ENCODE measurements at places on chromosomes 12 and 14. TPM values are rescaled to one million over a fixed set of nuclear protein-coding genes. Genes with fewer than 3 reads are reported as not detected.

CCDC184 gene
- total RNA-seq: 0.40 TPM

ZBTB1 gene
- 31.8 TPM for total RNA-seq

FGF23 gene
- not detected for total RNA-seq

MANSC4 gene
- total RNA-seq: not detected

TMEM52B gene
- not detected for total RNA-seq

GPX2 gene
- total RNA-seq: not detected

ADAM20 gene
- total RNA-seq: 0.38 TPM

SYCP3 gene
- not detected for total RNA-seq

B3GNT4 gene
- 3.6 TPM for total RNA-seq

- H3K27me3 ChIP-seq: peaks cover 5% of the 10 kb centered on the region
- no peak overlapping the region for H3K4me3 ChIP-seq
- H3K27ac ChIP-seq: no peak overlapping the region
- no peaks in the 10 kb centered on the region for H3K36me3 ChIP-seq
- no peak for DNase-seq
These were observed 19.7 kb downstream of the SPTB start for GRCh38 chr14:64860039-64860438.

GRCh38 chr12:132196038-132196872 lies 52.0 kb downstream of the NOC4L start:
- peaks cover 1% of the 10 kb centered on the region for H3K4me1 ChIP-seq
- no peak for DNase-seq
- no peak overlapping the region for H3K27ac ChIP-seq
- H3K36me3 ChIP-seq: peaks cover 4% of the 10 kb centered on the region
- H3K27me3 ChIP-seq: no peaks in the 10 kb centered on the region

DNA sequence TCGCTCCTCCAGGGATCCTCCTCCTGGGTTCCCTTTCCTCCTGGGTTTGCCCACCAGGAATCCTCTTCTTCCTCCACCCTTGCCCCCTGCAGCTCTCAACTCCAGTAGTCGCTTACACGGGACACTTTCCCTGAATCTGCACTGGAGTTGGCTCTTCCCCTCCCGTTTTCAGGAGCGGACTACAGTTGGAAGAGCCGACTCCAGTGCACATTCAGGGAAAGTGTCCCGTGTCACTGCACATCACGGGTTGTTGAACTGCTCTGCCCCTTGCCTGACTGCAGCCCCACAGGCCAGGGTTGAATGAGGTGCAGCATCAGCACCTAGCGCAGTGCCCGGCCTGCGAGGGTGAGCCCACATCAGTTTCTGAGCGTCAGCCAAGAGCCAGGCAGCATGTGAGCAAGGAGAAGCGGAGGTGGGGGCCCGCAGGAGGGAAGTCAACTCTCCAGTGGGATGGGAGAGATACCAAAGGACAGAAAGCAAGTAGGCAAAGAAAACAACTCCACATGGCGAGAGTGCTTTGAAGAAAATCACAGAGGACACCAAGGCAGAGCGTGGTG lies 13.1 kb downstream of the RAPGEF3 start:
- DNase-seq: no peak
- peaks cover 16% of the 10 kb centered on the region for H3K4me1 ChIP-seq
- no peak overlapping the region for H3K27ac ChIP-seq
- no peaks in the 10 kb centered on the region for H3K27me3 ChIP-seq
- H3K36me3 ChIP-seq: no peaks in the 10 kb centered on the region

GRCh38 chr14:30129807-30130206 lies 202.2 kb upstream of the PRKD1 start:
- H3K27ac ChIP-seq: no peak overlapping the region
- no peaks in the 10 kb centered on the region for H3K4me1 ChIP-seq
- no peak overlapping the region for H3K4me3 ChIP-seq
- no peaks in the 10 kb centered on the region for H3K27me3 ChIP-seq

DNA sequence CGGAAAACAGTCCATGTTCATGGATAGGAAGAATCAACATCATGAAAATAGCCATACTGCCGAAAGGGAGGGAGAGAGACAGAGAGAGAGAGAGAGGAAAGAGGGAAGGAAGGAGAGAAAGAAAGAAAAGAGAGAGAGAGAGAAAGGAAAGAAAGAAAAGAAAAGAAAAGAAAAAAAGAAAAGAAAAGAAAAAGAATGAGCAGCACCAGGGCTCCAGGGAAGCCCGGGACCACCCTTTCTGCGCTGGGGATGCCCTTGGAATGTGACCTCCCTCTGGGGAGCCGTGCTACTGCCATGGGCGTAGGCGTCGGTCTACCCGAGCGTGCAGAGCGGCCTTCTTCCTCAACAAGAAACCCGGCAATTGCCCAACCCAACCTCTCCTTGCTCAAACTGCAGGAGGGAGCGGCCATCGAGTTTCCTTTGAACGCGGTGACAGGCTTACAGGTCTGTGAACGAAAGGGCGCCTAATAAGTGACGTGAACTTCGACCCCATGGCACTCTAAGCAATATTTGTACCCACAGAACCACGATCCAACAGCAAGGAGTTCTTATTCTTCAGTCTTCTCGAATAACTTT lies 16.9 kb downstream of the OR6S1 start:
- H3K27me3 ChIP-seq: peaks cover 45% of the 10 kb centered on the region
- DNase-seq: peak; percentile 64
- peak overlapping the region; percentile 75 for H3K4me3 ChIP-seq
- H3K4me1 ChIP-seq: peaks cover 55% of the 10 kb centered on the region

- H3K36me3 ChIP-seq: no peaks in the 10 kb centered on the region
- DNase-seq: no peak
- peaks cover 14% of the 10 kb centered on the region for H3K27me3 ChIP-seq
- H3K27ac ChIP-seq: no peak overlapping the region
- H3K4me1 ChIP-seq: no peaks in the 10 kb centered on the region
These were observed 15.7 kb upstream of the HMGA2 start for GRCh38 chr12:65808580-65808979.

GRCh38 chr12:102950107-102950949 lies 7.1 kb upstream of the ASCL1 start:
- H3K27ac ChIP-seq: no peak overlapping the region
- H3K36me3 ChIP-seq: no peaks in the 10 kb centered on the region
- H3K4me1 ChIP-seq: peaks cover 14% of the 10 kb centered on the region
- H3K4me3 ChIP-seq: no peak overlapping the region

DNA sequence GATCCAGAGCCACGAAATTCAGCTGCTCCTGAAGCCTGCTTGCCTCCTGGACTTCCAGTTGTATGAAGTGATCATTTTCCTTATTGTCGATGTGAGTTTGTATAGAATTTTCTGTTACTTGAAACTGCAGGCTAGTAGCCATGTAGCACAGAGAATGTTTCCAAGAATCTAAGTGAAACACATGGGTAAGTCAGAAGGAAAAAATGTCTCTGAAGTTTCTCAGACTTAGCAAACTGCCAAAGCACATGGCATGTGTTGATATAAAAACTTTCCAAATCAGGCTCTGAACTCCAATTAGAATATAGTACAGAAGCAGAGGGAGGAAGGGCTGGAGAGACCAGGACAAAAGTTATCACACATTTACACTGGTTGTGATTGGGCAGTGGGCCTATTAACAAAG lies 9.8 kb upstream of the PCNX1 start:
- peaks cover 51% of the 10 kb centered on the region for H3K4me1 ChIP-seq
- no peak overlapping the region for H3K4me3 ChIP-seq
- no peak overlapping the region for H3K27ac ChIP-seq
- peaks cover 7% of the 10 kb centered on the region for H3K27me3 ChIP-seq
- no peaks in the 10 kb centered on the region for H3K36me3 ChIP-seq
- DNase-seq: no peak

- no peak overlapping the region for H3K27ac ChIP-seq
- H3K4me1 ChIP-seq: no peaks in the 10 kb centered on the region
- no peak for DNase-seq
- no peaks in the 10 kb centered on the region for H3K27me3 ChIP-seq
These were observed 649.8 kb downstream of the RPS29 start for GRCh38 chr14:48936362-48936761.

DNA sequence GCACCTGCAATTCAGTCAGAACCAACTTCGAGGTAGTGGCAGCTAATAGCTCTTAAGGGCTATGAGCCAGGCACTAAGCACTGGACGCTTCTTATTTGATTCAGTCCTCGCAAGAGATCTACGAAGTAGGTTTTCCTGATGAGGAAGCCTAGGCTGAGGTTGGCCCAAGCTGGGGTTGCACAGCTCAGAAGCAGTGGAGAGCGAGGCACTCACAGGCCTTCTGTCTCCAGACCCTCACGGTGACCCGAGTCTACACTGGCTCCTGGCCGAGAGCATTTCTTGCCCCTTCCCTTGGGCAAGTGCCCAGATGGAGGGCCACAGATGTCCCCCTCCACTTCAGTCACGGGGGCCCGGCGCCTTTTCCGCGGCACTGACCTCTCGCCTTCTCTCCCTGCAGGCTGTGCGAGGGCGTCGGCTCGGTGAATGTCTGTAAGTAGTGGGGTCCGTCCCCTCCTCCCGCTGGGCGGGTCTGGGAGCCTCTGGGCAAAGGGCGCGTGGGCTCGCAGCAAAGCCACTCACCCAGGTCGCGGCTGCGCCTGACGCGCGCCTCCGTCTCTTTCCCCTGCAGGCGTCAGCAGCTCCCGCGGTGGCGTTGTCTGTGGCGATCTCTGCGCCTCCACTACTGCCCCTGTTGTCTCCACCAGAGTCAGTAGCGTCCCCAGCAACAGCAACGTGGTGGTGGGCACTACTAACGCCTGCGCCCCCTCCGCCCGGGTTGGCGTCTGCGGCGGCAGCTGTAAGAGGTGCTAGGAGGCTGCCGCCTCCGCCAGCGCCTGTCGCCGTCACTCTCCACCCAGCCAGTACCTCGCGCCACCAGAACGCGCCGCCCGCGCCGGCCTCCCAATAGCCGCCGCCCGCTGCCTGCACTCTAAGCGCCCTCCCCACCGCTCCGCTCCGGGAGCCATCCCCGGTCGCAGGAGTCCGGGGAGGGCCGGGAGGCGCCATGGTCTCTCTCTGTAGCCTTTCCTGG lies 13.1 kb downstream of the KRT83 start:
- peaks cover 50% of the 10 kb centered on the region for H3K27me3 ChIP-seq
- H3K4me1 ChIP-seq: peaks cover 16% of the 10 kb centered on the region
- peak overlapping the region; percentile 47 for H3K4me3 ChIP-seq
- no peaks in the 10 kb centered on the region for H3K36me3 ChIP-seq
- DNase-seq: peak; percentile 62

- DNase-seq: peak; percentile 39
- peak overlapping the region; percentile 68 for H3K4me3 ChIP-seq
- peaks cover 4% of the 10 kb centered on the region for H3K36me3 ChIP-seq
- peaks cover 80% of the 10 kb centered on the region for H3K4me1 ChIP-seq
- H3K27me3 ChIP-seq: no peaks in the 10 kb centered on the region
- H3K27ac ChIP-seq: peak overlapping the region; percentile 88
These were observed 68.7 kb downstream of the CCDC88C start for GRCh38 chr14:91348845-91349465.

DNA sequence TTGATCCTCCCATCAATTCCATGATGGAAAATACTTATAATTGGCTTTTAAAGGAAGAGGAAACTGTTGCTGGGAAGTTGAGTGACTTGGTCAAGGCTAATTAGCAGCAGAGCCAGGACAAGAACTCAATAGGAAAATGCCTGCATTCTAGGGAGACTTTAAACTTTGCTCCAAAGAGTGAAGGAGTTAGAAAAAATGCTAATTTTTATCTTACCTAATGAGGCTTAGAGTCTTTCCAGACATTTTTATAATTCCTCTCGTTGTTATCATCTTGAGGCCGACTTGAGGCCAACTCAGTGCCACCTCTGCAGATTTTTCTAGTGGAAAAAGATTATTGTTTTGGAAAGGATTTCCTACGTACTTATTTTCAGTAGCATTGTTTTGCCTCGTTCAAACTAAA lies 344.6 kb downstream of the ETNK1 start:
- no peaks in the 10 kb centered on the region for H3K36me3 ChIP-seq
- DNase-seq: no peak
- no peaks in the 10 kb centered on the region for H3K4me1 ChIP-seq
- H3K27me3 ChIP-seq: peaks cover 3% of the 10 kb centered on the region

GRCh38 chr14:100655741-100656085 lies 68.5 kb upstream of the BEGAIN start:
- peaks cover 5% of the 10 kb centered on the region for H3K4me1 ChIP-seq
- no peak overlapping the region for H3K27ac ChIP-seq
- no peaks in the 10 kb centered on the region for H3K36me3 ChIP-seq
- H3K4me3 ChIP-seq: no peak overlapping the region
- DNase-seq: no peak

DNA sequence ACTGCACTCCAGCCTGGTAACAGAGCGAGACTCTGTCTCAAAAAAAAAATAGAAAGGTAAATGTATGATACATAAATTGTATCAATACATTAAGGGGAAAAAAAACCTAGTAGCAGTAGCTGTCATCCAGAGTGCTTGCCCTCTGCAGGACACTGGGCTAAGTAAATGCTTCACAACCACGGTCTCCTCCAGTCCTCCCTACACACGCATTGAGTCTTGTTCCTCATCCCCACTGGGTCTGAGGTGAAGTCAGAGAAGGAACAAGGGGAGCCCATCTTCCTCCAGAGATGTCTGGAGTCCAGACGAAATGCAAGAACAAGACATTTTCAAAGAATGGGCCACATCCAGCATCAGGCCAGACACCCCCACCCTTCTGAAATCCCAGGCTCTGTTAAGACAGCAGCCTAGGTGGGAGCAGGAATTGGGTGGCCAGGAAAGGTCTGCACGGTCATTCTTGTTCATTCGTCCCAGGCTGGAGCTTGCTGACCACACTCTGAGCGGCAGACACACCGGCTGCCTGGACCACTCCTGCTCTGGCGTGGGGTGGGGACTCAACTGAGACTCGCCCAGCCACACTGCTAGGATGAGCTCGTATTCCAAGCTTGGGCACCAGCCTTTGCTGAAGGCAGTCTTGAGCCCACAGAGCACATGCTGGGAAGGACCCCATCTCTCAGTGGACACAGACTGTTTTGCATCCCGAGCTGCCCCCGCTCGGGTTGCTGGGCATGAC lies 45.5 kb downstream of the CHGA start:
- H3K4me3 ChIP-seq: no peak overlapping the region
- no peaks in the 10 kb centered on the region for H3K27me3 ChIP-seq
- H3K4me1 ChIP-seq: no peaks in the 10 kb centered on the region
- H3K36me3 ChIP-seq: peaks cover 6% of the 10 kb centered on the region
- no peak overlapping the region for H3K27ac ChIP-seq

GRCh38 chr12:82359115-82359478 lies 768 bp downstream of the METTL25 start:
- H3K27ac ChIP-seq: peak overlapping the region; percentile 97
- DNase-seq: peak; percentile 13
- no peaks in the 10 kb centered on the region for H3K27me3 ChIP-seq
- peak overlapping the region; percentile 98 for H3K4me3 ChIP-seq
- peaks cover 44% of the 10 kb centered on the region for H3K4me1 ChIP-seq
- H3K36me3 ChIP-seq: peaks cover 39% of the 10 kb centered on the region

DNA sequence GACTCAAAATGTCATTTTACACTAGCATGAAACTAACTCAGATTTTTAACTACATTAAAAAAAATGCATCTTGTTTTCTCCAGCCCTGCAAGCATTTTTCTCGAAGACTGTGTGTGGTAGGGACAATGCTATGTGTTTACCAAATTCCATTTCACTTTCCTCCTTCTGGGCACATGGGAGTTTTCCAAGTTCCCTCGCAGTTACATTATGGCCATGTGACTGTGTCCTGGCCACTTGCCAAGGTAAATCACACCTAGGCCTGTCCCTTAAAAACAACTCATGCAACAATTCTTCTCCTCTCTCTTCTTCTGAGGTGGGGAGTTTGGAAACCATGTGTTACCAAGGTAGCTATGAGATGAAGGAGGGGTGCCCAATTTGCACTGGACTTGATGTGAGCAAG lies 108.7 kb downstream of the SYT10 start:
- H3K36me3 ChIP-seq: no peaks in the 10 kb centered on the region
- H3K4me3 ChIP-seq: no peak overlapping the region
- no peaks in the 10 kb centered on the region for H3K4me1 ChIP-seq
- no peak for DNase-seq
